ENCODE measurements at places on chromosomes 1 and 21.
A peak's percentile ranks its signal among the peaks of the same experiment; 100 is the strongest.

DNA sequence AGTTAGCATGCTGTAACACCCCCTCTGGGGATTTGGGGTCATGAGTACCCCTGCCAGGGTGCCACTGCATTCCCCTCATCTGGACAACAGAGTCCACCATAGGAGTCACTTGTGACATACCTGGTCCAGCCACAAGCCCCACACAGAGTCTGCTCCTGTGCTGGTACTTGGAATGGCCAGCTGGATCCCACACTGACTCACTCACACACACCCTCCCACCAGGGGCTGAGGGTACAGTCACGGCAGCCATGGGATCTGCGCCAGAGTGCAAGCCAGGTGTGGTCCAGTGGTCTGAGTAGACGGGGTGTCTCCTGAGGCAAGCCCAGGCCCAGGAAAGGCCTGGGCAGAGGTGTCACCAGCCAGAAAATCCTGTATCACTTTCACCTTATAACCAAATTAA lies 67.7 kb downstream of the MRPL39 start:
- DNase-seq: no peak

DNA sequence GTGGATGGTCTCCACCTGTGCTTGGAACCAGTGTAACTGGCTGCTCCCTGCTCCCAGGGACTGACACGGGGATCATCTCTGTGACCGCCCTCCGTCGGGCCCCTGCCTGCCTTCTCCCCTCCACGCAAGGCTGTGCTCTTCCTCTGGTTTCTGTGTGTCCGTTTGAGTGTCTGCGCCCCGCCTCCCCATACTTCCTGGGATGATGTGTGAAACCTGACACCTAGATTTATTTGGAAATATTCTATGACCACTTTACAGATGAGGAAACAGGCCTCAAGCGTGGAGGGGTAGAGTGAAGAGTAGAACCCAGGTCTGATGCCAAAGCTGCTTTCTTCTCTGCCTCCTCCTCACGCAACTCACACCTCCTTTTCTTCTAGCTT lies 24.3 kb downstream of the LDLRAP1 start:
- no peak for DNase-seq

- DNase-seq: no peak
Measured at GRCh38 chr1:112260699-112261098, 135.3 kb upstream of the CTTNBP2NL start.

- DNase-seq: no peak
Measured at GRCh38 chr1:18394563-18395156, 86.1 kb upstream of the KLHDC7A start.

DNA sequence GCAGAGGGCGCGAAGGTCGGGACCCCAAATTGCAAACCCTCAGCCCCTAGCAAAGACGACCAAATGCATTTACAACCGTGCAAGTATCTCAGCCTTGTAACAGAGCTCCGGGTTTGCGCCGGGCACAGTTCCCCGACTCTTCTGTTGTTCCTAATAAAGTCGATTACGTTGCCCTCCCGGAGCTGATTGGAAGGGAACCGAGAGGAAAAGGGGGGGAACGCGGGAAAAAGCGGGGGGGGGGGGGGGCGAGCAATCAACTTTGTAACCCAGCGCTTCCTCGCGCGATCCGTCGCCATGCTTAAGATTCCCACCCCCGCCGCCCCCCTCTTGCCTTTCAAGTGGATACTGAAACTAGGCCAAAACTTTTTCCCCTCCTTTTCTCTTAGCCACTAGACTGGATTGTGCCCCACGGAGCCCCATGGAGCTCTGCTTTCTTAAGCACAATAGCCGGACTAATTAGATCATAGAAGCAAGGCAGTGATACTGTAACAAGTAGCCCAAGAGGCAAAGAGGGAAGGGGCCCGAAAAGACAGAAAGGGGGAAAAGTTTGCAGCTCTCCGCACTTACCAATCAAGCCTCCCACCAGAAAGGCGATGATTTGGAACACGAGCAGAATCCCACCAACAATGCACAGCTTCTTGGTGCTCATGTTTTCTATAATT lies 565 bp downstream of the WLS start:
- no peak for DNase-seq

DNA sequence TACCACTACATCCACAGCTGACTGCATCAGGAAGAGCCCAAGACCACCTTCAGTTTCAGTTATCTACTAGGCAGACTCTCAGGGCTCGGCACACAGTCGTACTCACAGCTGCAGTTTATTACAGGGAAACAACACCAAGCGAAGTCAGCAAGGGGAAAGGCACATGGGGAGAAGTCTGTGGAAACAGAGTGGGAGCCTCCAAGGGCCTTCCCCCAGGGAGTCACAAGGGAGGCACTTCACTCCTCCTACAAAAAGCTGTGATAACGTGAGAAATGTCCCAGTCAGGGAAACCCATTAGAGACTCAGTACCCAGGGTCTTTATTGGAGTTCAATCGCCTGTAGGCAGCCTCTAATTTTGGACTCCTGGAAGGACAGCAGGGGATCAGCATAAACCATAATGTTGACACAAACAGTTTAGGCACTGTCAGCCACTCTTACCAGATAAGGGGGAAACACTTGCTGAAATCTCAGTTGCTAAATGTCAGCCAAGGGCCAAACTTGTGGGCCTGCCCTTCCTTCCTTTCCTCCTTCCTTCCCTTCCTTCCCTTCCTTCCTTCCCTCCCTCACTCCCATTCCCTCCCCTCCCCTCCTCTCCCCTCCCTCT lies 444.0 kb downstream of the SMYD3 start:
- DNase-seq: no peak

GRCh38 chr1:244599937-244600350 lies 53.0 kb upstream of the DESI2 start:
- DNase-seq: peak; percentile 89

- no peak for DNase-seq
Measured at GRCh38 chr1:62362926-62363325, 43.7 kb upstream of the KANK4 start.

DNA sequence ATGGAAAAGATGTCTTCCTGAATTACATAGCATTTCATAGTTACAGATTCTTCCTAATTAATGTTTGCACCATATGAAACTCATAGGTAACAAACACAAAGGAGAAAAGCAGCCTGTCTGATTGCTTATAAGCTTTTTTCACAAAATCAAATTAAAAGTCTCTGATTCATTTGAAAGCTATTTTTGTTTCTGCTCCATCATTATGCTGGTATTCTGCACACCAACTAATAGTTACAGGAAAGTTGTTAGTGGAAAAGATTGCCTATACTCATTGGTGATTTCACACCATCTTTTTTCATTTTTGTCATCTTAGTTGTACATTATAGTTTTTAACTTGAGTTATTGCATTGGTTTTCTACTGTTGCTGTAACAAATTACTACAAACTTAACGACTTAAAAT lies 70.0 kb downstream of the PRKAA2 start:
- DNase-seq: no peak

DNA sequence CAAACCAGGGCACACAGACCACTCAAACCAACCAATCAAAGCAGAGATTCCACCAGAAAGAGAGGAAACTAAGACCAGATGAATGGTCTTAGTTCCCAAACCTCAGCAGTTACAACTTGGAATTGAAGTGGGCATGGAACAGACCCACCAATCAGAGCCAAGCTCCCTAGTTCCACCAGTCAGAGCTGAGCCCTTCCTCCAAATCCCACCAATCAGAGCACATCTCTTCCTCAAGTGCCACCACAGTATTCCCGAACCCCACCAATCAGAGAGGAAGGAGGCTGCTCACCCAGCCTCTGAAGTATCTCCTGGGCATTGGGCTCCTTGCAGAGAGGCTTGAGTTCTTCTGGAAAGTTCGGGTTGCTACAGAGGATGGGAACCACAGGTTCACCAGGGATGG lies 1.4 kb downstream of the GUCA2A start:
- no peak for DNase-seq

All from Panc1 (cell line).